ENCODE measurements at places on chromosomes 2 and 18.
A peak's percentile ranks its signal among the peaks of the same experiment; 100 is the strongest.

- no peak for DNase-seq
Measured at GRCh38 chr2:38733300-38733971, 17.7 kb downstream of the SRSF7 start.

GRCh38 chr2:121828281-121828731 lies 72.9 kb downstream of the TSN start:
- DNase-seq, result no peak

GRCh38 chr2:53865264-53865663 lies 5.5 kb upstream of the GPR75 start:
- DNase-seq, result no peak

DNA sequence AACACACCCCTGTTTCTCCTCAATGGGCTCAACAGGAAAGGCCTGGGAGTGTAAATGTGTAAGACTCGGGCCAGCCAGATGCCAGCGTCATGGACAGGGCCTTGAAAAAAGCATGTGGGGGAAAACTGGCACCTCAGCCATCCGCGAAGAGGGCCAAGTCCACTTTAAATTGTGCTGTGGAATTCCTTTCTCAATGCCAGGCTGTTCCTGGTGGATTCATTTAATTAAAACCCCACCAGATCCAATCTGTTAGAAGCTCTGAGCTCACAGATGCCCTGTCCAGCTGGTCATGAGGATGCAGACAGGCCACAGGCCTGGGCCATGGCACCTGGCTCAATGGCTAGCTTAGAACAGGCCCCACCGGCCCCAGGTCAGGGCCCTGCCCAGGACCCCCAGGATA lies 24.8 kb downstream of the KCNK3 start:
- DNase-seq, result no peak

DNA sequence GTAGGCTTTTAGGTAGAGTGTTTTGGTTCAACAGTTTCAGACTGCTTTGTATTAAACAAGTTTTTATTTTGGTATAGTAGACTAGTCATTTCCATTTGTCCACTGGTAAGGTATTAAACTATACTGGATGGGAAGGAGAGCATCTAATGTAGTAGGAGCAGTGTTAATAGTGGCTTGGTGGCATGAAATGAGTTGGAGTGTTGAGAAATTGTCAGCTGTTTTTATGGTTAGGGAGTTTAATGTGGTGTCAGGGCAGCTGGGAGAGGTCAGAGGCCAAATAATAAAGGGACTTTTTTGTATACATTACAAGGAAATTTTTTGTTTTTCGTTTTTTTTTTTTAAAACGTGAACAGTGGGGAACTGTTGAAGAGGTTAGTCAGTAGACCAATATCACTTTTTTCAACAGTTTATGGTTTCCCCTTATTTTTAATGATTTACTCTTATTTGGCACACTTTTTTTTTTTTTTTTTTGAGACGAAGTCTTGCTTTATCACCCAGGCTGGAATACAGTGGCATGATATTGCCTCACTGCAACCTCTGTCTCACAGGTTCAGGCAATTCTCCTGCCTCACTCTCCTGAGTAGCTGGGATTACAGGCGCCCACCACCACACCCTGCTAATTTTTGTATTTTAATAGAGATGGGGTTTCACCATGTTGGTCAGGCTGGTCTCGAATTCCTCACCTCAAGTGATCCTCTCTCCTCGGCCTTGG lies 21.2 kb downstream of the ACTR3 start:
- no peak for DNase-seq

GRCh38 chr18:49016648-49017539 lies 66.1 kb upstream of the SMAD7 start:
- no peak for DNase-seq

- no peak for DNase-seq
Measured at GRCh38 chr2:146989741-146990140, 855.1 kb upstream of the ACVR2A start.

- no peak for DNase-seq
Measured at GRCh38 chr2:72155737-72156136, 8.1 kb upstream of the CYP26B1 start.

- DNase-seq, result no peak
Measured at GRCh38 chr18:74399091-74399887, 57.8 kb downstream of the DIPK1C start.

- DNase-seq, result no peak
Measured at GRCh38 chr2:239156516-239157265, 244.1 kb downstream of the HDAC4 start.

GRCh38 chr2:53353135-53354114 lies 414.2 kb upstream of the CHAC2 start:
- DNase-seq, result no peak

GRCh38 chr2:224772494-224772893 lies 56.3 kb upstream of the CCDC195 start:
- DNase-seq, result no peak

DNA sequence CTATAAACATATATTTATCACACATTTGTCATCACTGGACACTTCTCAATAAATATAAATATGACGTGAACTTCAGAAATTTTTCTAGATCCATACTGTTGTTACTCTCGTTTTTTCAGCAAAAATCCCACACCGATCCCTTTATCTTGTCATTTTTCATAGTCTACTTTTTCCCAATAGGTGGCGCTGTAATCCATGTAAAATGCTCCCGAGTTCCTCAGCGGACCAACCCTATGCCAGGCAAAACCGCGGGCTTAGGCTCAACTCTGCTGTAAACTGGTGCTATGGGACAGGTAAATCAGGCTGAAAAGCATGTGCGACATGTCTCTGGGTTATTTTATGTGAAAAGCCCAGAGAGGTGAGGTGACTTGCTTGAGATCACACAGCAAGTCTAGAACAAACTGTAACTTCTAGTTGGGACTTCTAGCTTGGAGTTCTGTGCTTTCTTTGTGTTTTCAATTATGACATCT lies 104.0 kb downstream of the COBLL1 start:
- DNase-seq, result peak; percentile 47

- no peak for DNase-seq
Measured at GRCh38 chr2:218400167-218400929, 680 bp downstream of the CTDSP1 start.

GRCh38 chr2:155035308-155035707 lies 336.8 kb downstream of the KCNJ3 start:
- no peak for DNase-seq

DNA sequence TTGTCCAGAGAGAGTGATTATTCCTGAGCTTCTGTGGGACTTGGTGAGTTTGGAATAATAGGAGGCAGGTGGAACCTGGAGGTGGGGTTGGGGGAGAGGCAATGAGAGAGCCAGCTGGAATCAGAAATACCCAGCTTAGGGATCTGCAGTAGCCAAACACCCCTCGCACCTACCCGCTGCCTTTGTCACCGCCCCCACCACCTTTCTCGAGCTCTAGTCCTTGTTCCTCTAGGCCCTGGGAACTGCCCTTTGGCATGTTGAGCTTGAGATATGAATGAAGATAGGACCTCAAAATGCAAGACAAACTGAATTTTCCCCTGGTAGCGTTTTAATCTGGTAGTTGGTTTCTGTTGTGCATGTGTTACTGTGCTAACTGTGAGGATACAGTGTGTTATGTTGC lies 242.9 kb downstream of the PTPRM start:
- no peak for DNase-seq

DNA sequence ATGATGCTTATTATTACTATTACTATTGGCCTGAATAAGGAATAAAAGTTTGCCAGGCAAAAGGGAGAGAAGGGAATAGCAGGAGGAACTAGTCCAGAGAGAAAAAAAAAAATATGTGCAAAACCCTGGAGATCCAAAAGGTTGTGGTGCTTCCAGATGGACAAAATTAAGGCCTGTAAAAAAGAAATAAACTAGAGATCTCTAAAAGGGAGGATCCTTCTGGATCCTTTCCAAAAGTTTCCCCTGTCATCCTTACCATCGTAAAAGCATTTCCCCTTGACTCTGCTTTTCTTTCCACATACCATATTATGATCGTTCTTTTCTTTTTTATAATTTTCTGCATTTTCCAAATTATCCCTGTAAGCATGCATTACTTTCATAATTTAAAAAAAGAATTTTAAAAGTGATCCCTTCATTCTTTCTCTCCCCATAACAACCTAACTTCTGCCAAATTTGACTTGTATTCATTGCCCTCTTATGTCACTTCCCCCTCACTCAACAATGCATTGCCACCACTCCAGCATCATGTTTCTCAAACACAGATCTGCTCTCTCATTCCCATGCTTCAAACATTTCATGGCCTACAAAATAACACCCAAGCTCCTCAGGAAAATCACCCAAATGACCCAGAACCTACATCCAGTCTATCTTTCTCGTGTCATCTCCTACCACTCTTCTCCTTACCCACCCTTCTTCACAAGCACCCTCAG lies 40.3 kb downstream of the RBMS1 start:
- DNase-seq, result no peak

DNA sequence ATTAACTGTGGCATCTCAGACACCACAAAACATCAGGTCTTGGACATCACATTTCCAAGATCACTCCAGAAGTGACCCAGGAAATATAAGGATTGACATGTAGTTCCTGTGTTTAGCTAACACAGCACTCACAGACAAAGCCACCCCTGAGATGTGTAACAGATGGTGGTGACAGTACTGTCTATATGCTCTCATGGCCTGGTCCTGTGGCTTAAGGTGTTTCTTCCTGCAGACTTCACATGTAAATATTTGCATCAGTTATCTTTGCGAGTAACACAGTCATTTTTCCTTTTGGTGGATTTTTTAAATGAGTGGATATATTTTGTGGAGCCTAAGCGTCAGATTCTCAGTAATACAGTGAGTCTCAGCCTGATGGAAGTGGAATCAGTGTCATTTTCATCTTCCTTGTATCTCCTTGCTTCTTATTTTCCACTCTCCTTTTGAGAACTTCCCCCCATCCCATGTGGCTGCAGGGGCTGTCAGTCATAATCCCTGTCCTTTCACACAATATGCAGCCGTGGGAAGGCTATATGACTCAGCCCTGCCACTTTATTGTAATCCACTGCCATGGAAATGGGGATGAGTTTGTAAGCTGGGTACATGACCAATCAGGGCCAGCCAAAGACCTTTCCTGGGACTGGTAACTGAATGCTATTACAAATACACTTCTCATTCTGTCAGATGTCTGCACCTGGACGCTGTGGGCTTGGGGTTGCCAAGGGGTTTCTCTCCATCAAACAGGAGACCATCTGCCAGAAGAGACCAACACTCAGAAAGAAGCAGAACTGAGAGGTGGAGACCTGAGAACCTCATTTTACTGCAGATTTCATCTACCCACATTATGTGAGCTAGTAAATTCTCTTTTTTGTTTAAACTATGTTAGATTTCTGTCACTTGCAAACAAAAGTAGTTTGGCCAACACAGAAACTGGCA lies 74.3 kb downstream of the ICOS start:
- DNase-seq, result no peak

DNA sequence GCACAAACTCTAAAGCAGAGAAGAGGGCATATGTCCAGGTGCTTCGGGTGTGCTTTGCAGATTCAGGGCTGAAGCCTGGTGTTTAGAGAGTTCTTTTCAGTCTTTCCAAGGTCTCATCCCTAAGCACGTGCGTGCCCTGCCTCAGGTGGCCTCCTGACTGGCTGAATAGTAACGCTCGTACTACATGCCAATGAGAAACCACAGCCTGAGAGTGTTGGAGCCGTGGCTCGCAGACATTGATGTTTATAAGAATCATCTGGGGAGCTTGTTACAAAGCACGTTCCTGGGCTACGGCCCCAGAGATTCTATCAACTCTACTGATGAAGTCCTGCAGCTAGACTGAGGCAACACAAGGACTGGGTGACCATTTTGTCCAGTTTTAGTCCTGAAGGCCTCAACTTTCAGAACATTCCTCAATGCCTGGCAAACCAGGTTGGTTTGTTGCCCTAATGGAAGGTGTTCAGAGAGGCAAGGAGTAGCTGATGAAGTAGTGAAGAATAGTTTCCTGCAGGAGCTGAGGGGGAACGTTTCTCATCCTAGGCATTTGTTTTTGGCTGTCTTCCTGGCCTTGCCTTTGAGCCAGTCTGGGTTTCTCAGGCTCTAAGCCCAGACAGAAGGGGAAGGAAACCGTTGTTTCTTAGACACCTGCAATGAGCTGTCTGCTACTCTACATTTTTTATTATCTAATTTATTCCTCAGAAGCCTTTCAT lies 31.5 kb upstream of the HAAO start:
- no peak for DNase-seq

GRCh38 chr2:5473635-5474034 lies 218.5 kb upstream of the SOX11 start:
- no peak for DNase-seq

DNA sequence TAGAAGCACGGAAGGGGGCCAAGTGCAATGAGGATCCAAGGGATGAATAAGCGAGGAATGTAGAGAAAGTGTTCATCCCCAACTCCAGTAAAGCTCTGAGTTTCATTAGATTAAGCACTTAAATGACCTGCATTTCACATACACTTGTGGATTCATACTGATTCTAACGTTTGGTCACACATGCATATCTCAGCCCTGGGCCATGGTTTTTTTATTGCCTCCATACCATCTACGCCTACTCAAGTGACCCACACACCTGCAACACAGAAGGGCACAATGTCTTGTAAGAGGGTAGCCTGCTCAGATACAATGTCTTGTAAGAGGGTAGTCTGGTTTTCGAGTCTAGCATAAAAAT lies 566 bp upstream of the MRPS5 start:
- DNase-seq, result no peak

DNA sequence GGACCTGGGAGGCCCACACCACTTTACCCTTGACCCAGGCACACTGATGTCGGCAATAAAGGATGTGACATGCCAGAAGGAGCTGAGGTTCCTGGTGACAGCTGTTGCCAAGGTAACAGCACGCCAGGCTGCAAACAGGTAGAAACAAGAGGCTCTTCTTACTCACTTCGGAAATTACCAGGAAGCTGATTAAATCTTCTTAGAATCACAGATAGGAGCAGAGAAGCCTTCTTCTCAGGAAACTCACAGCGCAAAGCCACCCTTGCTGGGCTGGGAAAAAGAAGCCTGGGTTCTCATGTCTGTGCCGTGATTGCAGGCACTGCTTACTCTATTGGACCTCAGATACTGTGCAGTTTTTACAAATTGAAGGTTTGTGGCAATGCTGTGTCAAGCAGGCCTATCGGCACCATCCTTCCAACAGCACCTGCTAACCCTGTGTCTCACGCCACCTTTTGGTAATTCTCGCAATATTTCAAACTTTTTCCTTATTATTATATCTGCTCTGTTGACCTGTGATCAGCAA lies 61.0 kb upstream of the TAF1B start:
- DNase-seq, result no peak

DNA sequence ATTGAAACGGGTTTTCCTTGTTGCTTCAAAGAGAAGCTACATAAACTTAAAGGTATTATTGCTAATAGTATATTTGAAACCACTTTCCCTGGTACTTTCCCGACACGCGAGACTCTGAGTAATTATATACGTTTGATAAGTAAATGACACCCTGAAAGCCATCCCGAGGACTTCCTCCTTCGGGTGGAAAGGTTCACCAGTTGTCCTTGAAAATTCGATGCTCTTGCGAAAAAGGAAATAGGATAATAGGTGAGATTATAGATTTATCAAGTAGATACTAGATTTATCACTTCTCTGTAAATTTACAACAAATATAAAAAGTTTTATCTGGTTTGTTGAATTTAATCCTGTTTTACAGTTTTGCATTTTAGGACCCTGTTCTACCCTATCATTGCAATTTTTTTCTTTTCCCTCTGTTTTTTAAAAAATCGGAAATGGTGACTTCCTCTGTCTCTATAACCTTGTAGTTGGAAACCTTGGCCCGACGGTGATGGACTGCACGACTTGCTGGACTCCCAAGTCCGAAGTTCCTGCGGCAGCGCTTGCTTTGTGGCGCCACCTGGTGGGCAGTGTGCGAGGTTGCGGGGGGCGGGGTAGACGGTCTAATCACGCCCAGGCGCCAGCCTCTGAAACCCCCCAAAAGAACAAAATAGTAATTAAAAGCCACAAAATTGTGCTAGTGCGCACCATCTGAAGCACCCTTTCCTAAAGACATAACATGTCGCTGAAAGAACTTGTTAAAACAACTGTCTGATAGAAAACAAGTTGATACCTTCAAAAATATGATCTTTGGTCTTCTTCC lies 972 bp upstream of the DLX2 start:
- peak; percentile 62 for DNase-seq
